Anterior cingulate cortex (tissue), 58 donors: ENCODE measurements at places on chromosomes 7 and 10.

DNA sequence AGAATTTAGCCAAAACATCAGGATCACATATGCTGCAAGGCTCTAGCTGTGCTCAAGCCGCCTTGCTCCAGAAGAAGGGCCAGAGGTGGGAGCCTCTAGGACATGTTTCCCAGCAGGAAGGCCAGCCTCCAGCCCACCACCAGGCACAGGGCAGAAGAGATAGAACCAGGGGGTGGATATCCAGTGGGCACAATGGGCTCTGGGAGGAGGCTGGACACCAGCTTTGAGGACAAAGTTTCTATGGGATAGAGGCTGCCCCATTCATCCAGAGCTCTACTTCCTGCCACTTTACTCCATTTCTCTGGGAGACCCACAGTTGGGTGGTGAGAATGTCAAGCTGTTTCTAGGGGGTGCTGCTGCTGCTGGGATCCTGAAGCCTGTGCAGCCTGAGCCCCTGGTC is 77.1 kb downstream of the ARHGAP22 start:
- no peak for DNase-seq

DNA sequence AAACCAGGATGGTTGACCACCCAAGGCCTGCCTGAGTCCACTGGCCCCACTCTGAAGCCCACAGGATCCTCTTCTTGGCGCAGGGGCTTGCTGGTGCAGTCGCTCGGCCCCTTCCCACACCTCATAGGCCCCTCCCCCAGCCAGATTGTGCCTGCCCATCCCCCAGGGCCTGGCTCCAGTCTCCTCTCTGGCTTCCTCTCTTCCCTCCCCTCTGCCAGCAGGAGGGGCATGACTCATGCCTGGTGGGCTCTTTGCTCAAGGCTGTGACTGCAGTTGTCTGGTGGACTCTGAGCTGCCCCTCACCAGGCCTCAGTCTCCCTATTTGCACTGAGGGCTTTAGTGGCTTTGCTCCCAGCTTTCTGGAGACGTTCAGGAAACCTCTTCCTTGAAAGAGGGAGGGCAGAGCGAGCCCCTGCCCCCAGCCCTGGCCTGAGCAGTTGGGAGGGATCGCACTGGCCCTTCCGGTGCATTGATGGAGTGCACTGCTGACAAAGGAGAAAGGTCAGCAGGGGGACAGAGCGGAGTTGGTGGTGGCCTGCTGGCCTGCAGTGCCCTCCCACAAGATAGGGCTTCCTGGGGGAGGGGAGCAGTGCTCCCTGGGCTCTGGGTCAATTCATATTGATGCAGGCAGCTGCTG is 60.7 kb downstream of the ZMIZ1 start:
- no peak for DNase-seq

DNA sequence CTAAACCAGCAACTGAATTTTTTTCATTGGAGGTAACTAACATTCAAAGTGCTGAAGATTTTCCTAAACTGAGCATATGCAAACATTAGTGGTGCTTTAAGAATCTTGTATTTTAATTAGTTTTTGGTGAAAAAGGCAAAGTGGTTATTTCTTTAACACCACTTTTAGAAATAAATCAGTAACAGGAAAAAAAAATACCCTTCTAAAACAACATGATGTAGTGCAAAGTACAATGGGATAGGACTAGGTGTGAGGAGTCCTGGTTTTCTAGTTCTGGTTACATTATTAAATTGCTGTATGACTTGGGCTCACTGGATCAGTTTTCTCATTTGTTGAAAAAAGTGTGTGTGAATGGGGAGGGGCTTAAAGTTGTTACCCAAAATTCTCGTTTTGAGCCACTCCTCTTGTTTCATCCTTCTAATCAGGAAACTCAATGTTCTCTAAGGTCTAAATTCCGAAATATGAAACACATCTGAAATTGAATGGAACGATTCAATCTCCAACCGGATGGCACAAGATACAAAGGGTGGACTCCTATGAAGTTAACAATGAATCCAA is 1.8 kb downstream of the WASL start:
- DNase-seq, result no peak

DNA sequence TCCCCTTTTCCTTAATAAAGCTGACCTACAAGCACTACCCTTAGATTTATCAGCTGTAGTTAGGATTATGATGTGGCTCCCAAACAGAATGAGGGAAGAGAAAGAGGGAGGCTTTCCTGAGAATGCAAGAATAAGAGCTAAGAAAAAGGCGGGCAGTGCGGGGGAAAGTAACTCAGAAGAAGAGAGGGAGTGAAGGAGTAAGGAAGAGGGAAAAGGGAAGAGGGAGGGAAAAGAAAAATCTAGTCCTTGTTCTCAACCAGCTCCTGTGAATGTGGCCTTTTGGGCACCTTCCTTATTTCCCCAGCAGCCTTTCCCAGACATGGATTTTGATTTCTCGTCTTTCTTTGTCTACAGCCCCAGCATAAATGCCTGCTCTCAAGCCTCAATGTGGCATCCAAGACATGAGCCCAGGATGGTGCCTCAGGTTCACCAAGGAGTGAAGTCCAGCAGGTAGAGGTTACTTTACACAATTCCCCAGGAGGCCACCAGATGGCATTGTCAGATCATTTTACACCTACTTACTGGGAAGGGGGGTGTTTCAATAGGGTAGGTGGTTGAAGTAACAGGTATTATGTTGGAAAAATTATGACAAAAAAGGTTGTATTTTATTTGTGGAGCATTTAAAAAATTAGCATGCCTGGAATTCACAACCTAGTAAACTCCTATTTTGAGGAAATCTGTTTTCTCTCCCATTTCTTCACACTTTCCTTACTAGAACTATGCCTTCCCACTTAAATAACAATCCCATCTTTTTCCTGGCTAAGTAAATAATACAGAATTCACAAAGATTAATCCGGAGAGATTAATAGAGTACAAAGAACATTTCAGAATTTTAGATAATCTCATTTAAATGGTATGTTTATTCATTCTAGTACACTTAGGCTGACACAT is 106.5 kb downstream of the HTR7 start:
- DNase-seq, result no peak

- DNase-seq, result no peak
Observed at GRCh38 chr7:143129477-143129876, 2.4 kb upstream of the PIP start.

DNA sequence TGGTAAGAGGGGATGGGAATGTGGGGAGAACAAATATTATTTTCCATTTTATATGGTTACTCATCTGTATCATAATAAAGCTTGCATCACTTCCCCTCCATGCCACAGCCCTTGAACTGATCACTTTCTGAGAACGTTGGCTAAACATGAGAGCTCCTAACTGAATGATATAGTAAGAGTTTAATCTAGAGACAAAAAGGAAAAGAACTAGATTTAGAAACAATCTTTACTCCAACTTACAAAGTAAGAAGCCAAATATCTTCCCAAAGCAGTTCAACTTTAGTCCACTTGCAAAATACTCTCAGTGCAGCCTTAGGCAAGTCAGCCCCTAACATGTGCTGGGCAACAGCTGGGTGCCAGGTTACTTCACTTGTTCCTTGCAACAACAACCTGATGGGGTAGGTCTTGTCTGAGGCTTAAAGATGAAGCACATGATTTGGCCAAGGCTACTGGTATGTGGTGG is 20.3 kb downstream of the SMURF1 start:
- no peak for DNase-seq

DNA sequence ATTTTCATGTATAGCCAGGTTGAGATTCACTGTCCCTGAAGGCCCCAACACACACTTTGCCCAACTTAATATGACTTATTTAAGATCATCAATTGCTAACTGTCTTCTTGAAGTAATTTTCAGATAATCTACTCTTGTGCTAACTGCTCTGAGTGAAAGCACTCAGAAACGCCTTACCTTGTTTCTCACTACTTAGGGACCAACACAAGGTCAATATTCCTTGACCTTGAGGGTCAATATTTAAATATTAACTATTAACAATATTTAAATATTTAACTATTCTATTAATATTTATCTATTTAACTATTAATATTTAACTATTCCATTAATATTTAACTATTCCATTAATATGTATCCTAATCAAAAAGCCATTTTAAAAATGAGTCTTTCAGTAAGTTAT is 26.0 kb upstream of the HNRNPH3 start:
- DNase-seq, result no peak

- no peak for DNase-seq
Observed at GRCh38 chr7:33932221-33932620, 26.9 kb downstream of the BMPER start.

DNA sequence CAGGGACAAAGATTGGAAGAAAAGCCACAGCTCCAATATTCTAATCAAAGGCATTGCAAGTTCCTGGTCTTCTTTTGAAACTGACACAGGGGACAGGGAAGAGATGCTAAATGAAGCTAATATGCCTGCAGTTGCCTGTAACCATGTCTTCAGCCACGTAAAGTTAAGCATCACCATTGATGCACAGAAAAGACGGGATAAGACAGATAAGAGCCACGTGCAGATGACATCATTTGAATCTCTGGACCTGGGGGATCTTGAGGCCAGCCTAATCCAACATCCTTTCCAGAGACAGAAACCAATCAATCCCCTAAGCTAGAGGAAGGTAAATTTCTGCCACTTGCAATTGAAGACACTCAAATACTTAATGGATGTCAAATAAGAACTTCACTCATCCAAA is 93.4 kb downstream of the PIP4K2A start:
- DNase-seq, result no peak

GRCh38 chr10:91864099-91864498 is 45.2 kb downstream of the FGFBP3 start:
- DNase-seq, result no peak

GRCh38 chr7:142767451-142767850 is 3.3 kb upstream of the PRSS2 start:
- DNase-seq, result no peak

DNA sequence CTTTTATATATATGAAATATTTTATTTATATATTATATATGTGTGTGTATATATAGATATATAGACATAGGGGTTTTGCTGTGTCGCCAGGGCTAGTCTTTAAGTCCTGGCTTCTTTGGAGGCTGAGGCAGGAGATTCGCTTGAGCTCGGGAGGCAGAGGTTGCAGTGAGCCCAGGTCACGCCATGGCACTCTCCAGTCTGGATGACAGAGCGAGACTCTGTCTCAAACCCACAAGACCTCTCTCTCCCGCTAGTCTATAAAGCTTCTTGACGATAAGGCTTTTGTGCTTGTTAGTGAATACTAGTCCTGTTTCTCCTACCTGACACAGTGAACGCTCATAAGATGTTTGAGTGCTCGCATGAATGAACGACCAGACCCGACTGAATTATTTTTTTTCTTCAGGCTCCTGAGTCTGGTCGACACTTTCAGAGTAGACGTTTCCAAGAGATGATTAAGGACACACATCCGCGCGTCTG is 577 bp upstream of the DDX21 start:
- DNase-seq, result no peak

DNA sequence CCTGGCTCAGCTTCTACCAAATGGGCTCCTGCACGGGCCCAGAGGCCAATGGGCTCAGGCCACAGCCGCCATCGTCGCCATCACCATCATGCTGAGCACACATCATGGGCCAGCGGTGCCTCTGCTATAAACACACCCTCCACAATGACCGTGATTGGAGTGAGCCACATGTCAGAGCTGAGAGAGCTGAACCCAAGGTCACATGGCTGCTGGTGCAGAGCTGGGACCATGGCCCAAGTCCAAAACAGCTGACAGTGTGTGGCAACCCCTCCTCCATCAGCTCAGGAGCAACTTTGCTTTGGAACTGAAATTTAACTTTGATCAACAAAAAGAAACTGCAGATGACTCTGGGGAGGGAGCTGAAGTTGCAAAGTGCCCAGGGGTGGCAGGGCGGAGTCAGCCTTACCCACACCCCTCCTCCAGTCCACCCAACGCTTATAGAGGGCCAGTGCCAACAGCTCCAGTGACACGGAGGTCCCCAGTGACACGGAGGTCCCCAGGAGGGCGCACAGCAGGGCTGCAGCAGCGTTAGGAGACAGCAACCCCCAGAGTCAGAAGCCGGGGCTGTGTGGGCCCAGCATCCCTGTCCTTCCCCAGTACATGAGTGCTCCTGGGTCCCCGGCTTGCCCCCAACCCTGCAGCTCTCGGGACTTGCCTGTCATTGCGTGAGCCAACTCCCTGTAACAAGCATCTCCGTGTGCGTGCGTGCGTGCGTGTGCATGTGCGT is 249.6 kb downstream of the ELFN1 start:
- peak; percentile 40 for DNase-seq

GRCh38 chr10:14569274-14570060 is 205.2 kb downstream of the FAM107B start:
- no peak for DNase-seq

DNA sequence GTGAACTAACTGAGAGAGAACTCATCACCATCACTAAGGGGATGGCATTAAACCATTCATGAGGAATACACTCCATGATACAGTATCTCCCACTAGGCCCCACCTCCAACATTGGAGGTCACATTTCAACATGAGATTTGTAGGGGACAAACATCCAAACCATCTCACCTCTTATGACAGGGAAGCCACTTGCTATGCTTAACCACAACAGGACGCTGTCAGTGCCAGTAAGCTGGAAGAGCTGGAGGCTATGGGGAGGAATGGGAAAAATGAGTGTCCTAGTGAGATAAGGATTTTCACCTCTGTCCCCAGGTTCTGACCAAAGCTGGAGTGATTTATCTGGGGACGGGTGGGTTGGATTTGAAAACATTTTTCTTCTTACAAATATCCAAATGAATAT is 17.6 kb downstream of the PLCE1 start:
- DNase-seq, result no peak

- DNase-seq, result no peak
Observed at GRCh38 chr7:138606236-138606635, 94.9 kb downstream of the SVOPL start.

- DNase-seq, result no peak
Observed at GRCh38 chr10:21720090-21720489, 186.1 kb downstream of the MLLT10 start.
